ENCODE measurements at places on chromosomes 3 and 15.

- DNase-seq: no peak
These were observed 29.7 kb downstream of the TNIK start for GRCh38 chr3:171430530-171430929.

DNA sequence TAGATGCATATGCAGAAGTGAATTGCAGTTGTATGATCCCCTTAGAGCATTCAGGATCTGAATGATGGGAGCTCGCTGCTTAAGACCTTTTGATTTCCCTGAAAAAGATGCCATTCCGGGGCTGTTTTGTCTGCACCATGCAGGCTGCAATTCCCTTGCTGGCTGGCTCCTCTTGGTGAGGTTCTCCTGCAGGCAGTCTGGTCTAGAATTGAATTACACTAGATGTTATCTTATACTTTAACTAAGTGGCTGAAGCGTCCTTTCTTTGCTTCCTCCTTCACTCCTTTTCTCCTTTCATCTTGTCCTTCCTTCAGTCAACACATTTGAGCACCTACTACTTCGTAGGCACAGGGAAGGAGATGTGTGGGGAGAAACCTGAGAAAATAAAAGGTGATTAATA, 18.6 kb upstream of the MYZAP start:
- DNase-seq: peak; percentile 42

DNA sequence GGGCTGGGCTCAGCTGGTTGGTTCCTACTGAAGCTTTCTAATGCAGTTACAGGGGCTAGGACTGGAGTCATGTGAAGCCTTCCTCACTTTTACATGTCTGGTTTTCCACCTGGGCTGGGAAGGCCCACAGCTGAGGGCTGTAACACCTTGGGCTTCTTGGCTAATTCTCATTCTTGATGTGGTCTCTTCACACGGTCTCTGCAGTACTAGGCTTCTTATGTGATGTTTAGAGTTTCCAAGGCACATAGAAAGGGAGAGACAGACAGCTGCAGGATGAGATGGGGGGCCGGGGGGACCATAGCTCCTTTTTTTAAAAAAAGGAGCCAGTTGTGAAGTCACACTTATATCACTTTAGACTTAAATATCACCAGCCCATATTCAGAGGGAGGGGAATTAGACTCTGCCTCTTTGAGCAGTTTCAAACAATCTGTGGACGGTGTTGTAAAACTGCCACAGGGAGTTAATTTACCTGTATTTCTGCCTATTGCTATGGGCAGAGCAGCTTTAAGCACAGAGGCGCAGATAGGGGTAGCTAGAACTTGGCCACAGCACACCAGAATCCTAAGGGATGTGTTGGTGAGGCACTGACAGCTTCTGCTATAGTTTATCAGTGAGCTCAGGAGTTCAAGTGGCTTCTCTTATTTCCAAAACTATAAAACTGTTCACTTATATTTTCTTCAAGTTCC, 46.7 kb downstream of the NKIRAS1 start:
- no peak for DNase-seq

- peak; percentile 88 for DNase-seq
These were observed 10.8 kb upstream of the SHF start for GRCh38 chr15:45198337-45199135.

- DNase-seq: no peak
These were observed 514.8 kb downstream of the MECOM start for GRCh38 chr3:169148448-169149348.

- no peak for DNase-seq
These were observed 202.7 kb upstream of the SLC2A2 start for GRCh38 chr3:171229173-171229572.

DNA sequence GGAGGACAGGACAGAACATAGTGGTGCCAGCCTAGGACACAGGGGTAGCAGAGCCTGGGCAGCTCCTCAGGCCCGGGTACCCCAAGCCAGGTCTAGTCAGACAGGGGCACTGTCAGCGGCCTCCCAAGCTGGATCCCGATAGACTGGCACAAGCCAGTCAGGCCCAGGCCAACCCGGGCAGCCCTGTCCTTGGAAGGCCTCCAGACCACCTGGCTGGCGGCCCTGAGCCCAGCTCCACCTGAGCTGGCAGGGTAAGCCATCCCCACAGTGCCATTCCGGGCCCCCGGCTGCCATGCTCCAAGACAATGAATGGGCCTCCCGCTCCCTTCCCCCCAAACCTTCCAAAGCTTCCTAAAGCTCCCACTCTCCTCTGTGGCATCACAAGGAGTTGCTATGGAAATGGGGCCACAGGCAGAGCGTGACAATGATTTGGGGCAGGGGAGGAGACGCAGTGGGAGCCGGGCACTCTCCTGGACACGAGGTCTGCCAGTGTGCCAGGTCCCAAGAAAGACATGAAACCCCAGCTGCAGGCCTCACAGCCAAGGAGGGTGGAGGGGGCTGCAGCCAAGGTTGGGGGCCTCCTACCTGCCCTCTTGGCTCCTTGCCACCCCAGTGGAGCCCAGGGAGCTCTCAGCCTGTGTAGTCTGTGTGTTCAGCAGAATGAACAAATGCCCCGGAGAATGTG, 165.6 kb upstream of the LINGO1 start:
- DNase-seq: no peak

DNA sequence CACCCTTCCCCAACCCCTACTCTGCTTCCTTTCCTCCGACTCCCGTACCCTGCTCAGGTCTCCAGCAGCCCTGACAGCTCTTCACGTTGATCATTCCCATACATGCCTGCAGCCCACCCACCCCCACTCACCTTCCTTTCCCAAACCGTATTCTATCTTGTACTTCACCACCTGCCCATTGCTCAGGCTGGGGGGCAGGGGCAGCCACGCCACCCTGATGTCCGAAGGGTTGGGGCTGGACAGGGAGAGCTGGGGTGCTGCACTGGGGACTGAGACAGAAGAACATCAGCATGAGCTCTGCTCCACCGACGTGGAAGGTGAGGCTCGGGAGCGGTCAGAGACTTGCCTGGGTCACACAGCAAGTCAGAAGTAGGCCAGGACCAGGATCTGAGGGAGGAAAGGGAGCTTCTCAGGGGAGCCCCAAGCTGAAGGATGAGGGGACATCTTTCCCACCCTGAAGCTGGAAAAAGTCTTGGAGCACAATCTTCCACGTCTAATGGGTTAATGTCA, 16.5 kb upstream of the IGDCC3 start:
- no peak for DNase-seq

GRCh38 chr3:158100681-158101080, 5.5 kb downstream of the SHOX2 start:
- DNase-seq: no peak

GRCh38 chr3:159499031-159499793, 489.4 kb upstream of the IL12A start:
- no peak for DNase-seq

DNA sequence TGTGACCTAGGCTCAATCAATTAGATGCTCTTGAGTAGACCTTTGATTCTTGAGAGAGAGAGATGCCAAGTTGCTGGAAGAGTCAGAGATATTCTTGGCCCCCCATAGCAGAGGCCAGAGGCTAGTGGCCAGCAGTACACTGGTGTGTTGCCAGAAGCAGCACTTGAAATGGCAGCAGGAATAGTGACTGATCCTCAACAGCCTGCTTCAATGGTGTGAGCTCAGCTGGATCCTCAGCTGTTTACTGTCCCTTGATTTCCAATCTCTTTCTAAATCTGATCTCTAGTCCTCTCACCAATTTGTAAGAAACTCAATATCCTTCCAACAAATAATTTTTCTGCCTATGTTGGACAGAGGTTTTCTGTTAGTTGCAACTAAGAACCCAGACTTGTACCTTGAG, 170.3 kb upstream of the CCDC54 start:
- no peak for DNase-seq

GRCh38 chr3:44942202-44942921, 33.6 kb downstream of the ZDHHC3 start:
- DNase-seq: no peak

DNA sequence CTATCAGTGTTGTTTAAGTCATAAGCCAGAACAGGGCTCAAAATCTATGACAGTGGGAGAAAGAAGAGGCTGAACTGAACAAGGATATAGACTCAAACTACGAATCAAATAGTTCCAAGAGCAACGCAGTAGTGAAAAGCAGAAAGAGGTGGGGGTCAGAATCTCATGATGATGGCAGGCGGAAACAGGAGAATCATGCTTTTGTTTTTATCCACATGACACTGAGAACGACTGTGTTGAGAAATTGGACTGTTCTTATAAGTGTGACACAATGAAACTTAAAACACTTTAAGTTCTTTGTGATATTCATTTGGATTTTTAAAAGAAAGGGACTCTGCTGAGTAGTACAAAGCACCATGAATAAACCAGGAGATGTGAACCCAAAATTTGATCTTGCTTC, 309.4 kb downstream of the ULK4 start:
- no peak for DNase-seq

GRCh38 chr15:41494922-41495735, 1.5 kb downstream of the ITPKA start:
- DNase-seq: no peak

DNA sequence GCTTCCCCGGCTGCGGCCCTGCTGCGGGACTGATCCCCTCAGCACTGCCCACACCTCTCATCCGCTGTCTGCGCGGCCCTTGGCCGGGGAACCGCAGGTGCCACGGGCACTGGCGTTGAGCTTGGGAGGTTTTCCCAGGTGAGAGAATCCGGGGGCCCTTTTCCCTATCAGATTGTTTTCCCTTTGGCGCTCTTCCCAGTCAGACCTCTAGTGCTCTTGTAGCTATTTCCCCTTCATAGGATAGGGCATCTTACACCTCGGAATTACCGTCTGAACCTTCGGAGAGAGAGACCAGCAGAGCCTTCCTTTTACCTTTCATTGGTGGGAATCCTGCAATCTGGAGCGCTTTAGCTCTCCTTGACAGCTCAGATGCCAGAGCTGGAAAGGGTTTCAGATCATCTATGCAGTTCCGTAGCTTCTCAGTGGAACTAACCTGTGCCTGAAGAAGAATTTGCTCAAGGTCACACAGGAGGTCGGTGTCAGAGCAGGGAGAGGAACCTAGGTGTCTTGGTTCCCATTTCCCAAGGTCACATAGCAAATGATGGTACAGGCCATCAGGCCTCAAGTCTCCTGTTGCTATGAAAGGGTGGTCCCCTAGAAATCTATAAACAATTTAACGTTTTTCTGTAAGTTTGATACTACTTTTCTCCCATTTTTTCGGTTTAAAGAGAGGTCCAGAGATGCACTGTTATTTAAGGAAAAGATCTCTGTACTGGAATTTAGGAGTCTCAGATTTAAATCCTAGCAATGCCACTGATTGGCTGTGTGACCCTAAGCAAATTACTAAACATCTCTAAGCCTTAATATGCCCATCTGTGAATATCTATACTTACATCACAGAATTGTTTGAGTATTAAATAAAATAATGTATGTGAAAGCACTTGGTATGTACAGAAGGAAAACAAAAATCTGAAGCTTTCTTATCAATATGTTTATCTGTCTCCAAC, 916 bp downstream of the IDH3A start:
- DNase-seq: no peak

- no peak for DNase-seq
These were observed 45.6 kb downstream of the DMXL2 start for GRCh38 chr15:51576911-51577500.

DNA sequence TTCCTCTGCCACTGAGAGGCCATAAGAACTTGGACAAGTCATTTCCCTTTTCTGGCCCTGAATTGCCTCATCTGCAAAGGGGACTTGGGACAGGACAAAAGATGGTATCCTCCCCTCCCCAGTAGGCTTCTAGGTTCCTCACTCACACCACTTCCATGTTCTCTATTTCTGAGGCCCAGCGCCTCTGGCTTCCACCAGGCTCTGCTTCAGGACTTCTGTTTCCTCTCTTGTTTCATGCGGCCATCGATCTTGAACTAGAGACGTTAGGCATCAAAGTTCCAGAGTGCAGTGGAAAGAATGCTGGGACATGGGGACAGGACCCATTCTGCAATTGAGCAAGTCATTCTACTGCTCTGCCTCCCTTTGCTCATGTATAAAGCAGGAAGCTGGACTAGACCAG, 1.7 kb downstream of the TM4SF4 start:
- DNase-seq: no peak

DNA sequence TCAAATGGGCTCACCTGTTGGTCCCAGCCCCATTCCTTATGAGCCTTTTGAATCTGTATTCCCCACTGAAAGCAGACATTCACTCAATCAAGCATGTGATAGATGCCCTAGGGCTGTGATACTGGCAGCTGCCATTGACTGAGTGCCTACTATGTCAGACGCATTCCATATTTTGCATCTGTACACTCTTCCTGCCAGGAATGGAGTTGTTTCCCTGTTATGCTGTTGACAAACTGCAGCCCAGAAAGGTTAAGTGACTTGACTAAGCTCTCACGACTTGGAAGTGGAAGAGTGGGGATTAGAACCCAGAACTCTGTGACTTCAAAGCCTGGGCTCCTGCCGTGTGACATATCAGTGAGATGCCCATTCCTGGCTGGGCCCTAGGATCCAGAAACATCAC, 211.4 kb downstream of the RPLP1 start:
- no peak for DNase-seq

GRCh38 chr3:124347418-124347817, 355.5 kb upstream of the ROPN1 start:
- no peak for DNase-seq

GRCh38 chr3:9881441-9881840, 1.4 kb upstream of the CIDEC start:
- no peak for DNase-seq

GRCh38 chr3:52026041-52026440, 30.3 kb downstream of the DUSP7 start:
- no peak for DNase-seq

- DNase-seq: no peak
These were observed 102.8 kb upstream of the NMNAT3 start for GRCh38 chr3:139780593-139780992.

GRCh38 chr3:185750702-185751101, 74.1 kb downstream of the IGF2BP2 start:
- DNase-seq: no peak

- no peak for DNase-seq
These were observed 57.9 kb upstream of the ST3GAL6 start for GRCh38 chr3:98705212-98705611.

GRCh38 chr3:38343797-38344594, 2.6 kb upstream of the XYLB start:
- no peak for DNase-seq

- no peak for DNase-seq
These were observed 22.3 kb downstream of the TIMP4 start for GRCh38 chr3:12136371-12136770.

- no peak for DNase-seq
These were observed 53.7 kb upstream of the ST3GAL6 start for GRCh38 chr3:98709441-98709840.

DNA sequence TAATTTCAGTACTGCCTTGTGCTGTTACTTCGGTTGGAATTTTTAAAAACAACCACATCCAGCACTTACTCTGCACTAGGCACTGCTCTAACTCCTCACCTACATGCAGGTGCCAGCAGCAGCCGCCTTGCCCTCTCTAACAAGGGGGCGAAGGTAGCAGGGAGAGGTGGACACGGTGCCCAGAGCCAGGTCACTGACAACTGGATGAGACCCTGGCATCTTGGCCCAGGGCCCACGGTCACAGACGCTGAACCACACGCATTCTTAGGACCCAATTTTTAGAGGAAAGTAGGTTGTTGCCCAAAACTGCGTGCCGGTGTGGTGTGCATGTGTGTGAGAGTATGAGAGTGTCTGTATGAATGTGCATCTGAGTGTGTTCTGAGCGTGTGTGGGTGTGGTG, 63.4 kb upstream of the GATA2 start:
- DNase-seq: no peak

All from BE2C (cell line).